ENCODE measurements at places on chromosomes 7 and 10. TPM values are rescaled to one million over a fixed set of nuclear protein-coding genes. Genes with fewer than 3 reads are reported as not detected.

The C1QL3 gene
- total RNA-seq = 5.2 TPM

The TACC2 gene
- total RNA-seq = 27.0 TPM

The SYT15B gene
- total RNA-seq = 0.54 TPM

The IPMK gene
- 23.2 TPM for total RNA-seq

The MYOZ1 gene
- 0.18 TPM for total RNA-seq

The MSS51 gene
- total RNA-seq = 6.5 TPM

The SPAG6 gene
- total RNA-seq = 1.5 TPM

The RAPGEF5 gene
- total RNA-seq = 65.8 TPM

The PRKAR1B gene
- 41.4 TPM for total RNA-seq

The PIP gene
- not detected for total RNA-seq

DNA sequence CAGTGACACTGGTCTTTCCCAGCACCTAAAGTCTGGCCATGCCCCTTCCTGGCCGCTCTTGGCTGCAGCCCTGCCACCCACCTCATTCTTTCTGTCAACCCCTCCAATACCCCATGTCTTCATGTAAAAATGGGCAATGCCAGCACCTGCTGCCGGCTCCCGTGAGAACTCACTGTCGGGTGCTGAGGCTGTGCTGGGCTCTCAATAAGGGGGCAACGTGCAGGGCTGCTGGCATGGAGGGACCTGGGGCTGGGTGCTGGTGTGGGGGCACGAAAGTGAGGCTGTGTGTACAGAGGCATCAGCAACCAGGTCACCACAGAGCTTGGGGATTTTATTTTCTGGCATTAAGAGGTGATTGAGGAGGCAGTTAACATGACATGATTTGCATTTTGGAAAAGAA lies 65.3 kb downstream of the ALOX5 start:
- no peak for DNase-seq

GRCh38 chr10:61828788-61829187 lies 72.7 kb upstream of the ARID5B start:
- no peak for DNase-seq

GRCh38 chr7:108284349-108285002 lies 154.3 kb upstream of the LAMB4 start:
- DNase-seq = no peak

- DNase-seq = peak; percentile 3
Measured at GRCh38 chr7:138890499-138891445, 90.4 kb downstream of the KIAA1549 start.

- no peak for DNase-seq
Measured at GRCh38 chr7:98399890-98400541, 874 bp downstream of the BAIAP2L1 start.

GRCh38 chr7:98341106-98341505 lies 59.6 kb downstream of the BRI3 start:
- DNase-seq = no peak

GRCh38 chr7:94888551-94888950 lies 18.8 kb upstream of the PPP1R9A start:
- no peak for DNase-seq

DNA sequence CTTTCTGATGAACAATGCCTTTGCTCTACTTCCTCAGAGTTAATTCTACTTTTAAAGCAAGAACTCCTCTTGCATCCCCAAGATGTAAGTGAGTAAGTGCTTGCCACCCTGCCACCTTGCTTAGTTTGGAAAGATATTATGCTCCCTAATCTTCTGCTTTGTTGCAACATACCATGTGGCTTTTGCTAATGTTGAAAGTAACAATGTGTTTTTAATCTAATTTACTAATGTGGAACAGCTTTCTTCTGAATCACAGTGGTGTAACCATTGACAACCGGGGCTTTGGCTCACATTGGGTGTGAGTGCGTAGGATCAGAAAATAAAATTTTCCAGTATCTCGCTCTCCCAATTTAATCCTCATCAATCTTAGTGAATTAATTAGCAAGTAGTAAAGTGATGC lies 254.1 kb upstream of the PTER start:
- no peak for DNase-seq

DNA sequence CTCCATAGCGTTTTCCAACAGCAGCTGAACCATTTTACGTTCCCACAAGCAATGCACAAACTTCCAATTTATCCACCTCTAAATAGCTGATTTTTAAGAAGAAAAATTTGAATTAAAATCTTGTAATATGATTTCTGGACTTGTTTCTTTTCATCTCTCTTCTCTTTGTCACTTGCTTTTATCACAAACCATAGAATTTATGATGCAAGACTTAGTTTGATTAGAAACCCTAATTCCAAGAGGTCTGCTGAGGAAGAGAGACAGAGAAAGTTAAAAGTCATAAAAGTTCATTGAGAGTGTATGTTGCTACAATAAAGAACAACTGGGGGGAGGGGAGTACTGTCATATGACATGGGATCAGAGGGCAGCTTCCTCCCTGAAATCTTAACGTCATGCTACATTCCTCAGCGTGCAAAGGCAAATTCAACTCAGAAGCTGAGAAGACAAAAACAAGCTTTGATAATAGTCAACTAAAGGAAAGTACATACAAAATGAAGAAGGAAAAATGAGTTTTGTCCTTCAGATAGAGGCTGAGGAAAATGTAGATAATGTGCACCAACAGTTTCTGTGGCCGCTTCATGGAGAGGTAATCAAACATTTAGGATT lies 18.4 kb upstream of the CUBN start:
- no peak for DNase-seq

DNA sequence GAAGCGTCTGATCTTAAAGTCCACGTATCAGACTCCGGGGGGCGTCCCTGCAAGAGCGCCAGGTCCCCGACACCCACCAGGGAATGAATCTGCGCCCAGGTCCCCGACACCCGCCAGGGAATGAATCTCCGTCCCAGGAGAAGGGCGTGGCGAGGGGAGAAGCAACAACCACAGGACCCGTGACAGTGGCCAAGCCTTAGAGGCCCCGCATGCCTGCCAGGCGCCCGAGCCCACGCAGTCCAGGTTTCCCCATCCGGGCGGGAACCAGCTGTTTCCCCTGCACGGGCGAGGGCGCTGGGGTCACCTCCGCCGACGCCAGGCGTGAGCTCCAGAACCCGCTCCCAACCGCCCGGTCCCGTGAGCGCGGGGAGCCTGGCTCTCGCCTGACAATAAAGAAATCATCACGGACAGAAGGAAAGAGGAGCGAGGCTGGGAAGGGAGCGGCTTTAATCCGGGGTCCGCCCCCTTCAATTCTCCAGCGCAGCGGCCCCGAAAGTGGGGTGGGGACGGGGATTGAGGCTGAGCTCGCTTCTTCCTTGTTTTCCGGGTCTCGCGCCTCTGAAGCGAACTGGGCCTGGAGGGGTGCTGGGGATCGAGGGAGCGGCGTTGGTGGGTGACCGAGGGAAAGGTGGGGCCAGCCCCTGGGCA lies 29.0 kb upstream of the BMS1 start:
- DNase-seq = no peak

DNA sequence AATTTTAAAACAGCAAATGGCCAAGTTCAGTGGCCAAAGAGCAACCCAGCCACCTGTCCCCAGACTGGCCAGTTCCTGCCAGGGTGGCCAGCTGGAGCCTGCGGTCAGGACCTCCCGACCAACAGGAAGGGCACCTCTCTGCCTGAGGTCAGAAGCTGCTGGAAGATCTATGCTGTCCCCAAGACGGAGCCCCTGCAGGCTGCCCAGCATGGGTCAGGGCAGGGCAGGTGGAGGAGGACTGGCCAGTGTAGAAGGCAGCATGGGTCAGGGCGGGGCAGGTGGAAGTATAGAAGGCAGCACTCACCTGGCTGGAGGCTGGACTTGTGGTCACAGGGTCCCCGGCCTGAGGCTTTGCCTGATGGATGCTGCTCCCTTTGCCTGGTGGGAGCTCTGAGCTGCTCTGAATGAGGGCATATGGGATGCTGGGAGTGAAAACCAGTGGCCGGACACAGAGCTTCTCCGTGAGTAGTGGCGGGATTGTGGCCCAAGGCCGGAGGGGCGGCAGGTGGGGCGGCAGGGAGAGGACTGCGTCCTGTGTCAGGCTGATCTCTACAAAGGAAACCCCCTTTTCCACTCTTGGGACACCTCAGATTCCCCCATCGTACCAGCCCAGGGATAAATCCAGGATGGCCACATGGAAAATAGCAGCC lies 229.2 kb downstream of the TCERG1L start:
- no peak for DNase-seq

DNA sequence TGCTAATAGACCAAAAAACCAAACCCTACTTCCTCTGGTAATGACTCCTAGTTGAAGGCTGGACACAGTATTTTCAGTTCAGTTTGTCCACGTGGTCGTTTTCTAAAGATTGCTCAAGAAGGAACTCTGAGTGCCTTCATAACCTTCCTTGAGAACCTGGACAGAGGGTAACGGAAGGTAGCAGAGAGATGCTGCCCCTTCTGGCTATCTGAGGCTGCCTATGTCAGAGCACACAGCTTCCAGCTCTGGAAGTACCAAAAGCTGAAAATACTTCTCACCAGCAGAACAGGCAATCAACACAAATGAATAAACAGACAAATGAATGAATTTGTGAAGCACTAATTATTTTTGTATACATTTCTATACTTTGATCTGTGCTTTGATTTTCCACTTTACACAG lies 85.2 kb downstream of the AMPH start:
- DNase-seq = no peak

DNA sequence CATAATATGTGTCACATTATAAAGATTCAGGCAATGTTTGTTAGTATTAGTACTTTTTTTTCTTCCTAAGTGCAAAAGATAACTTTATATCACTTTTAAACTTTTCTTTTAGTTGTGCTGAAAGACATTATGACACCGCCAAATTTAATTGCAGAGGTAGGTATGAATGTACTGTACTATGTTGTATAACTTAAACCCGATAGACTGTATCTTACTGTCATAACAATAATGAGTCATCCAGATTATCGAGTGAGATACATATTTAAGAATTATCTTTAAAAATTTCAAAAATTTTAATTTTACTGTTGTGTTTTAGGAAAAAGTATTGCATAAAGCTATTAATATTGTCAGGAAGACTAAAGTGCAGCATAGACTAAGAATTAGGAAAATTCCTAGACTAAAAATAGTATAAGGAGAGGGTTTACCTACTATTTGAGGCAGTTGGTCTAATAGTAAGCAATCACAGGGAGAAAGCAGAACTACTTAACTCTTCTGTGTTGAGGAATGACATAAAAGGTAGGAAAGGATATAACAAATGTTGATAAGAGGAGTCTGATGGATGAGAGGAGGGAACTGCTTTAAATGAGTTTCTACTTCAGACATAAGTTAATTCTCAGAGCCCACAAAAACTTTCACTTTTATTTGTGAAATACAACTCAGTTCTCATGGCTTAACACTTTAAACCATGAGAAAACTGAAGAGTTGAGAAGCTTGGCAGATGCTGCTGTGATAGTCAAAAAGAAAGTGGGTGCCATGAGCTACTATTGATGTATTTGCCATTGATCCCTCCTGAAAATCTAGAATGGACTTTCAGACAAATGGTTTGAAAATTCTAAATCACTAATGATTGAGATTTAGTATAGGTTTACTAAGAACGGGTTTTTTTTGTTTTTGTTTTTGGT lies 67.8 kb downstream of the PTEN start:
- no peak for DNase-seq

DNA sequence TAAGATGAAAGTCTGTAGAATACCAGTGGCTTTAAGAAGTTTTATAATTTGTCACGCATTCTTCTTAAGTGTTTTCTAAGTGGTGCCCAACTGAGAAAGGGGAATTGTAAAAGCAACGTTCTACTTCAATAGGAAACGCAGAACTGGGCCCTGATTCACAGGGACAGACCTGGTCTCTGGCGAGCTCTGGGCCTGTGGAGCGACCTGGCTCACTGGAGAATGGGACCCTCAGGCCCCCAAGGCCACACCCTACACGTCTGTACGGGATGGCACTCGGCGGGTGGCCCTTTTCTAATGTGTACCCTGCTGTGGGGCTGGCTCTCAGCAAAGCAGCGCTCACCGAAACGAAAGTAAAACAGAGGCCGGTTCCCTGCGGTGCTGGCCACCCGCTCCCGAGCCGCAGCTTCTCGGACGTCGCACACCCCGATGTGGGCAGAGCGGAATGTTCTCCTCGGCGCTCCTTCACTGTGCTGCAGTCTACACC lies 205.0 kb downstream of the DIP2C start:
- DNase-seq = peak; percentile 36

- no peak for DNase-seq
Measured at GRCh38 chr7:87918740-87919139, 15.3 kb upstream of the ADAM22 start.

- no peak for DNase-seq
Measured at GRCh38 chr10:2051108-2051507, 313.8 kb upstream of the ADARB2 start.

DNA sequence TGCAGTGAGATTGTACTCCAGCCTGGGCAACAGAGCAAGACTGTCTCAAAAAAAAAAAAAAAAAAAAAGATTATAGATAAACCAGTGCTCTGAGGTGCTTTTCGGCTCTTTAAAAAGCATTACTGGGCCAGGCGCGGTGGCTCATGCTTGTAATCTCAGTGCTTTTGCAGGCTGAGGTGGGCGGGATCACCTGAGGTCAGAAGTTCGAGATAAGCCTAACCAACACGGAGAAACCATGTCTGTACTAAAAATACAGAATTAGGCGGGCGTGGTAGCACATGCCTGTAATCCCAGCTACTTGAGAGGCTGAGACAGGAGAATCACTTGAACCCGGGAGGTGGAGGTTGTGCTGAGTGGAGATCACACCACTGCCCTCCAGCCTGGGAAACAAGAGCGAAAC lies 6.6 kb upstream of the HNRNPF start:
- no peak for DNase-seq

DNA sequence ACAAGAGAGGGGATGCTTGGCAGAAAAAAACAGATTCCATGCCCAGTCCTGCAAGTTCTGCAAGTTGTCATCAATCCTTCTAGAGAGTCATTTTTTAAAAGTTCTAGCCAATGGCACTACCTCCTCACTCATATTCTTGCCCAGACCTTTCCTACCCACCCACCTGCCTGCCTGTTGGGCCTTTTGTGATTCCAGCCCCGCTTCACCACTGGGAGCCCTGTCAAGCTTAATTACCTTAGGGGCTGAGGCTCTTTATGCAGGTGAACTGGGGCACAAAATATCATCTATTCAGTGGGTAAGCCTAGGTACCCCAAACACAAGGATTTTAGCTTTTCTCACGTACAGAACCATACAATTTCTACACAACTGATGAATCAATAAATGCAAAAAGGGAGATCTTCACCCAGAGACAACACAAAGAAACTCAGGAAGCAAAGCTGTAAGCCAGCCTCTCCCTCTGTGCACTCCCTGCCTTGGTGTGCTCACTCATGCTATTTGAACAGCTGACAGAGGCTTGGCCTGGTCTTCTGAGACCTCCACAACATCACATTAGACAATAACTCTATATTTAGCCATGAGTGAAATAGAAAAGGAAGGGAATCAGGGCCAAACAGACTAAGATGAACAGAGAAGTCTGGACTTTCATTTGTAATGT lies 222.6 kb downstream of the HTR7 start:
- DNase-seq = no peak

DNA sequence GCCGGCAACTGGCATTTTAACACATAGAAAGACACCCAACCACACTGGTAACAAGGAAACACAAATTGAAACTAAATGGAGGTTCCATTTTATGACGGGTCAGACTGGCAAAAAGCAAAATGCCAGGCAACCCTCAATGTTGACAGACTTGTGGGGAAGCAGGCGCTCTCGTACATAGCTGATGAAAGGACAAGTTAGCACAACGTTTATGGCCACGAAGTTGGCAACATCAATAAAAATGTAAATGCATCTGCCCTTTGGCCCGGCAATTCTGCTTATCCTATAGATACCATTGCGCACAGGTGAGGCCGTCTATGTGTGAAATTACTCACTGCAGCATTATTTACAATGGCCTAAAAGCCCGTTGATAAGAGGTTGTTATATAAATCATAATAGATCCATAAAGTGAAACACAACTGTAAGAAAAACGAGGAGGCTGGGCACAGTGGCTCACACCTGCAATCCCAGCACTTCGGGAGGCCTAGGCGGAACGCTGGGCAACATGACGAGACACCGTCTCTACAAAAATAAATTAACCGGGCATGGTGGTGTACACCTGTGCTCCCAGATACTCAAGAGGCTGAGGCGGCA lies 39.8 kb downstream of the FOXL3 start:
- no peak for DNase-seq

Measured in cerebellum (tissue), 4 donors.